Naive thymus-derived CD4-positive, alpha-beta T cell (primary cell): ENCODE measurements at places on chromosomes 3 and 15. TPM values are rescaled to one million over a fixed set of nuclear protein-coding genes. Genes with fewer than 3 reads are reported as not detected.

MORF4L1 gene
- 394 TPM for polyA plus RNA-seq

OTOL1 gene
- not detected for polyA plus RNA-seq

LIPH gene
- polyA plus RNA-seq, result not detected

CYP8B1 gene
- polyA plus RNA-seq, result not detected

GRCh38 chr15:63234451-63234870, 42.9 kb upstream of the APH1B start:
- peaks cover 51% of the 10 kb centered on the region for H3K4me1 ChIP-seq
- no peak overlapping the region for H3K27ac ChIP-seq
- no peak for DNase-seq
- no peak overlapping the region for H3K4me3 ChIP-seq

- no peak overlapping the region for H3K4me3 ChIP-seq
- H3K4me1 ChIP-seq, result no peaks in the 10 kb centered on the region
- H3K36me3 ChIP-seq, result no peaks in the 10 kb centered on the region
- no peak for DNase-seq
- no peak overlapping the region for H3K27ac ChIP-seq
These were observed 598.7 kb upstream of the TGFBR2 start for GRCh38 chr3:30007668-30008067.

DNA sequence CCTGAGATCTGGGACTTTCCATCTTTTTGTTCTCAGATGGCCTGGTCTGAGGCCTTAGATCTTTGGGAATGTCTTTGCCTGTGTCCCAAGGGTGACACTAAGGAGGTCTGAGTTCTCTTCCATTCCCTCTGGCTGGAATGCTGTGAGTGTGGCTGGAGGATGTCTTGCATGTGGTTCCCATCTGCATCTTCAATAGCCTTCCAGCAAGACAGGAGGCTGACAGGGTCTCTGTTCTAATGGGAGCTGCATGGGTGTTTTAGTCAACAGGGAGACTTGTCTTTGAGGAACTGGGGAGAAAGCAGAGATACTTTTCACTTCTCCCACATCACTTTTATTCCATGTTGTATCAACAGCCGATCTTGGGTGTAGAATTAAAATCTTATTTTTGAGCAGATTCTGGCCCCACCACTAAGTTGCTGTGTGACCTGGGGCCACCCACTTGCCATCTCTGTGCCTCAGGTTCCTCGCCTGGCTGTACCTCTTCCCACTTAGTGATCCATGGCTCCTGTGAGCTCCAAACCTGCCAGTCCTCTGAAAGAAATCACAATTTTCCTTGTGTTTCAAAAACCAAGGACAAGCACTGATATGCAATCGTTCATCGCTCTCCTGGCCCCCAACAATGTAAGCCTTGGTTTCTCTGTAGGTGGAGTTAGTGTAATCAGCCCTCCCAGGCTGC, 75.2 kb downstream of the LSM3 start:
- H3K4me3 ChIP-seq, result no peak overlapping the region
- H3K4me1 ChIP-seq, result no peaks in the 10 kb centered on the region
- H3K27ac ChIP-seq, result no peak overlapping the region
- no peaks in the 10 kb centered on the region for H3K36me3 ChIP-seq

GRCh38 chr3:24686808-24687207, 192.2 kb upstream of the THRB start:
- no peak overlapping the region for H3K4me3 ChIP-seq
- H3K4me1 ChIP-seq, result no peaks in the 10 kb centered on the region
- H3K27me3 ChIP-seq, result no peaks in the 10 kb centered on the region
- H3K27ac ChIP-seq, result no peak overlapping the region
- H3K36me3 ChIP-seq, result no peaks in the 10 kb centered on the region

- H3K4me3 ChIP-seq, result no peak overlapping the region
- no peaks in the 10 kb centered on the region for H3K27me3 ChIP-seq
- no peaks in the 10 kb centered on the region for H3K36me3 ChIP-seq
- no peak overlapping the region for H3K27ac ChIP-seq
- H3K4me1 ChIP-seq, result peaks cover 3% of the 10 kb centered on the region
- DNase-seq, result no peak
These were observed 131.2 kb upstream of the CGNL1 start for GRCh38 chr15:57245130-57245529.

GRCh38 chr15:58357529-58358476, 74.0 kb upstream of the LIPC start:
- no peaks in the 10 kb centered on the region for H3K27me3 ChIP-seq
- no peak overlapping the region for H3K4me3 ChIP-seq
- peak overlapping the region; percentile 71 for H3K27ac ChIP-seq
- H3K4me1 ChIP-seq, result no peaks in the 10 kb centered on the region
- DNase-seq, result peak; percentile 58
- no peaks in the 10 kb centered on the region for H3K36me3 ChIP-seq

DNA sequence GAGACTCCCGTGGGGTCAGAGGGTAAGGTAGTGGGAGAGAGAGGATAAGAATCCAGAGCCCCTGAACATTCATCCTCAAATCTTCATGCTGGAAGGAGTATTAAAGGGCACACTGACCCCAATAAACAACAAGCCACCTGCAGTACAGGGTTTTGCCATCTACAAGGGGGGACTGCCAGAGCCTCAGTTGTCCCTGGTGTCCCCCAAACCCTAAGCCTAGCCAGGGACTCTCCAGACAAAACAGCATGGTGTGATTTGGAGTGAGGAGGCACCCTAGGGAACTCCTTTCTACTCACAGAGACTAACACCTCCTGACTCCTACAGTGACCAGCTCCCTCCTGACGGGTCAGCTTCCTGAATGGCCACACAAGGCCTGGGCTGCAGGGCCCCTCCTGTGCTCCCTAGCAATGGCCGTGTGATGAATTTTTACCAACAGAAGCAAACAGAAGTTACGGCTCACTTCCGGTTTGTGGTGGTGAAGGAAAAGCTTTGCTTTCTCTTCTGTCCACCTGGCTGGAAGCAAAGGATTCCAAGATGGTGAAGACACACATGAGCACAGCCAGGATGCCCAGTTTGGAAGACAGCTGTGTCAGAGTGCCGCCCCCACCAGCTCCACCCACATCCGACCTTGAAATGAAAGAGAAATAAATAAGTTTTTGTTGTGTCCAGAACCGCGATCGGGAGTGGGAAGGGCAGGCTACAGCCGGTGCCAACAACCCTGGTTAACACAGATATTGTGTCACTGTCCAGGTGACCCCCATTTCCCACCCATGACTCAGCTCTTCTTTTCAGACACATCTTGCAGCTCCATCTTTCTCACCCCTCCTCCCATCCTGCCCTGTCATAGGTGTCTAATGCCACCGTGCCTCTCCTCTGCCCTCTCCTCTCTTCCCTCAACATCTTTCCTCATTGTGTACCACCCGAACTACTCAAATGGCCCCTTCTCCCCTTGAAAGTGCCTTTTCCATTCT, 69.6 kb upstream of the ATP13A3 start:
- H3K27ac ChIP-seq, result no peak overlapping the region
- DNase-seq, result no peak
- H3K27me3 ChIP-seq, result no peaks in the 10 kb centered on the region
- peak overlapping the region; percentile 27 for H3K4me3 ChIP-seq
- H3K4me1 ChIP-seq, result no peaks in the 10 kb centered on the region
- H3K36me3 ChIP-seq, result no peaks in the 10 kb centered on the region

- no peak for DNase-seq
- peaks cover 41% of the 10 kb centered on the region for H3K4me1 ChIP-seq
- H3K27me3 ChIP-seq, result peaks cover 18% of the 10 kb centered on the region
- H3K4me3 ChIP-seq, result no peak overlapping the region
- no peak overlapping the region for H3K27ac ChIP-seq
These were observed 5.6 kb downstream of the FOXL2 start for GRCh38 chr3:138941259-138941885.

DNA sequence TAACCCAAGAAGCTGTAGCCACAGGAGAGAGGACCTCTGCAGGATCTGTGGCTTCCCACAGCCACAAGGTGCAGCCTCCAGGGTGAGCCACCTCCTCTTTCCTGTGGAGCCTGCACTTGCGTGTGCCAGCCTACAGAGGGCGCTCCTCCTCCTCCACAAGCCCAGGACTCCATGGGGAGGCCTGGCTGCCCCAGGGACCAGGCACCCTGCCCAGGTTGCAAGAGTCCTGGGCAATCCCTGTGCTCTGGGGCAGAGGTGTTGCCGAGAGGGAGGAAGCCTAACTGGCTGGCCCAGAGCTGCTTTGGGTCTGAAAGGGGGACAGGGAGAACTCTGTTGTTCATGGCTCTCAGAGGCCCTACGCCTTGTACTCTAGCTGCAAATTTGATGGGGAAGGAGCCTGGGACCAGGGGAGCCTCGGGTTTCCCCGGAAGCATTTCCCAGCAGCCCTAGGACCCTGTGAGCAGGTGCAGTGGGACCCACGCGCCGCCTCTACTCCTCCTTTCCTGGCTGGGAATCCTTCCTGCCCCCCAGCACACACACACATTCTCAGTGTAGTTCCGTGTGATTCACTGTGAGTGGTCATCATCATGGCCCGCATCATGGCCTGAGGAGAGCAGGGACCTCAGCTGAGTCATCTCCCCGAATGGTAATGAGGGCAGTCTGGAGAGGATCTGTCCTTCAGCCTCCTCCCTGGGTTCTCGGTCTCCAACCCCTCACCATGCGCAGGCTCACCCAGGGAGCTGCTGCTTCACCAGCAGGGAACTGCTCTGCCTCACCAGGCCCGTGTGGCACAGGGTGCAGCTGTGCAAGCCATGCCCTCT, 24.3 kb downstream of the TBC1D21 start:
- DNase-seq, result peak; percentile 27
- no peaks in the 10 kb centered on the region for H3K27me3 ChIP-seq
- no peaks in the 10 kb centered on the region for H3K36me3 ChIP-seq
- no peaks in the 10 kb centered on the region for H3K4me1 ChIP-seq
